ENCODE measurements at places on chromosomes 1 and 21.

- DNase-seq = no peak
Measured at GRCh38 chr1:82452096-82452495, 651.4 kb downstream of the ADGRL2 start.

GRCh38 chr1:115640384-115640783 is 1.4 kb upstream of the VANGL1 start:
- DNase-seq = no peak

GRCh38 chr1:156860628-156861423 is at the start of gene NTRK1:
Gene NTRK1, plus strand, starts transcription at chr1:156860865. Its CDS starts 70 bp downstream, at chr1:156860935.
- peak; percentile 66 for DNase-seq

- peak; percentile 49 for DNase-seq
Measured at GRCh38 chr1:17405898-17406759, 33.3 kb downstream of the RCC2 start.

DNA sequence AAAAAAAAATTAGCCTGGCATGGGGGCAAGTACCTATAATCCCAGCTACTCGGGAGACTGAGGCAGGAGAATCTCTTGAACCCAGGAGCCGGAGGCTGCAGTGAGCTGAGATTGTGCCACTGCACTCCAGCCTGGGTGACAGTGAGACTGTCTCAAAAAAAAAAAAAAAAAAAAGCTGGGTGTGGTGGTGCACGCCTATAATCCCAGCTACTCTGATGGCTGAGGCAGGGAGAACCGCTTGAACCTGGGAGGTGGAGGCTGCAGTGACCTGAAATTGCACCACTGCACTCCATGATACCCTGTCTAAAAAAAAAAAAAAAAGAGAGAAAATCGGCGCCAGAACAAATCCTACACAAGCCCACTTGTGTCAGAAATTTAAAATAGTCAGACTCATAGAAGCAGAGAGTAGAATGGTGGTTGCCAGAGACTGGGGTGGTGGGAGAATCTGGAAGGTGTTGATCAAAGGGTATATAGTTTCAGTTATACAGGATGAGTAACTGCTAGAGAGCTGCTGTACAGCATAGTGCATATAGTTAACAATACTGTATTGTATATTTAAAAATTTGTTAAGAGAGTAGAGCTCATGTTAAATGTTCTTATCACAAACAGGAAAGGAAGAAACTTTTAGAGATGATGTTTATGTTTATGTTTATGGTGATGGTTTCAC is 9.6 kb downstream of the DIP2A start:
- no peak for DNase-seq

DNA sequence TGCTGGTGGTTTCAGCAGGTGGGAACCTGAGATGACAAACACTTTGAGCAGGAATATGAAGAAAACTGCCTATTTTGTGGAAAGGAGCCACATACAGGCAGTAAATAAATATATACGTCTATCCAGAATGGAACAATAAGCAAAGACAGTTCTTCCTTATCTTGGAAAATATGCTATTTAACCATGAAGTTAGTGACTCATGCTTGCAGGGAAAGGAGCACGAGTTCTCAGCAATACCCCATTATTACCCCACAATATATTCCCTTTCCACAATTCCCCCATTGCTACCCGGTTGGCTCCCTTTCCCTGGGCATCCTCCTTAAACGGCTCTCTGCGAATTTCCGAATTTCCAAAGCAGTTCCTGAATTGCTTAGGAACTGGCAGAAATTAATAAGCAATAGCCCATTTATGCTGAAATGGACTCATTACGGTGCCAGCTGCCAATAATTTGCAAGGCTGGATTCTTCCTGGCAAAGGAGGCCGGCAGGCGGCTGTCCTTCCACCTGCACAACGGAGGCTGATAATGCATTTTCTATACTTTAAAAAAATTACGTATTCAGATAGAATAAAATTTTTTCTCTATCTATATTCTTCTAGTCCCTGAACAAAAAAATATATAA is 65.4 kb downstream of the TIAM1 start:
- no peak for DNase-seq

- no peak for DNase-seq
Measured at GRCh38 chr1:64403331-64403730, 66.6 kb upstream of the CACHD1 start.

DNA sequence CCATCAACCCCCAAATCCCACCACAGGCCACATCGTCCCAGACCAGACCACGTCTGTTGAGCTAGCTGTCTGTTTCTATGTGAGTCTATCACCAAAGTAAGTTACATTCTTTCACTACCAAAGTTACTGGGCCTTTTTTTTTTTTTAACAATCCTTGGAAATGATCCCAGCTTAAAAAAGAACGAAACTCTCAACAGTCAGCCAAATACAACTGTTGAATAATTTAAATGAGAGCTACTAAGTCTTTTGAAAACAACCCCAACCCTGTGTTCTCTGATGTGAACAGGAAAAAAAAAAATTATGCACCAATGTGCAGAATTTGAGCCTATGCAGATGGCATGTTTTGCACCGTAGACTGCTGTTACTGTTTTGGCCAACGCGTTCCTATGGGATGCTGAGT is 134.0 kb upstream of the ETS2 start:
- DNase-seq = no peak

GRCh38 chr1:93958726-93959100 is 49.5 kb upstream of the GCLM start:
- DNase-seq = no peak

GRCh38 chr1:205943245-205943644 is at the start of gene SLC26A9:
Gene SLC26A9, minus strand, starts transcription at chr1:205943456. Its CDS starts 7,636 bp downstream, at chr1:205935820.
- DNase-seq = no peak

DNA sequence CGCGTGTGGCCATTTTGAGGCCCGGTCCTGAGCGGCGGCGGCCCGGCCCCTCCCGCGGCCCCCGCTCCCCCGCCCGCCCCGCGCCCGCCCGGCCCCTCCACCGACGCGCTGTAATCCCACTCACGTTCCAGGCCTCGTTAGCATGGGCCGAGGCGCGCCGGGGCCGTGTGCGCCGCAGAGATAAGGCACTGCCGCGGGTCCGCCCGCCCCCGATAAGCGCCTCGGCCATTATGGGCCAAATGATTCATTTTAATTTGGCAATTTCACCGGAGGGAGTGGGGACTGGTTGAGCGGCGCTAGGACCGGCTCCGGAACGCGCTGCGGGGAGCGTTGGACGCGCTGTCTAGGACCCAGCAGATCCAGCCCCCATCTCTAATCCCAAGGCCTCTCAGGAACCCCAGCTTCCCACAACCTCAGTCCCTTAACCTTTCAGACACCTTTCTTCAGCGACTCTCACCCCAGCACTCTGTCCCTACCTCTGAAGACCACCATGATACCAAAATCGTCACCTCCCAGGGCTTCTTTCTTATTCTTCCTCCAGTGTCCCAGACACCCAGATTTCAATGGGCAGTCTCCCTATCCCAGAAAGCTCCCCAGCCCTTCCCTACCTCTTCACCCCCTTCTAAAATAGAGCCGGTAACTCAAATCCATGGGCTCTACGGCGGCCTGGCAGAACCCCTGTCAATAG is at the start of gene TAL1:
TSS of gene TAL1 (minus strand) at position 39 of the 688 bp plus-strand sequence. CDS start 6,337 bp downstream, outside the sequence.
- DNase-seq = no peak

DNA sequence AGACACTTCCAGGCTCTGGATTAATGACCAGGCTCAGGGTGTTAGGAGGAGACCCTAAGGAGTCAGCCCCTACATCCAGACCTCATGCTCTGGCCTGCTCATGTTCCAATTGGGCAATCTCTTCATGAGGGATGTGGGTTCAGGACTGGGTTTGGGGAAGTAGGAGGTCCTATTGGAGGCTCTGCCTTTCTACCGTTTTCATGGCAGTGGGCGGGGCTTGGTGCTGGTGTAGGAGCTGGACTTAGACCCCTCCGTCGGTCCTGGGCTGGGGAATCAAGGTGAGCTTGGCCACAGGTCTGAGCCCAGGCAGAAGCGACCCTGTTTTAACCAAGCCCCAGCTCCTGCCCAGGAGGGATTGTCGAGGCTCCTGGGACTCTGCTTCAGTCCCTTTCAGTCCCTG is 123.4 kb downstream of the PRDM16 start:
- no peak for DNase-seq

DNA sequence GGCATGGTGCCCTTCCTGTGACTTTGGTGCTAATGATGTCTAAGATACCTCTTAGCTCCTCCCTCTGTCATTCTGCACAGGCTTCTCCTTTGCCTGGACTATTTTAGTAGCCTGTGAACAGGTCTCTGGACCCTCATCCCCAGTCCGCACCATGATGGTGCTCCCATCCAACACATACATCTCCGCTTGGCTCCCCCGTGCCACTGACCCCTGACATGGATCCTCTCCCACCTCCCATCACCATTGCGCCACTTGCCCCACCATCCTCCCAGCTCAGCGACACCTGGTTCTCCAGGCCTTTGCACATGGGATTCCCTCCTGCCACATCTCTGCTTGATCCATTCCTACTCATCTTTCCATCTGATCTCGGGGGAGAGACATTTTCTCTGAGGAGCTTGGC is 33.9 kb downstream of the RUNX3 start:
- no peak for DNase-seq

DNA sequence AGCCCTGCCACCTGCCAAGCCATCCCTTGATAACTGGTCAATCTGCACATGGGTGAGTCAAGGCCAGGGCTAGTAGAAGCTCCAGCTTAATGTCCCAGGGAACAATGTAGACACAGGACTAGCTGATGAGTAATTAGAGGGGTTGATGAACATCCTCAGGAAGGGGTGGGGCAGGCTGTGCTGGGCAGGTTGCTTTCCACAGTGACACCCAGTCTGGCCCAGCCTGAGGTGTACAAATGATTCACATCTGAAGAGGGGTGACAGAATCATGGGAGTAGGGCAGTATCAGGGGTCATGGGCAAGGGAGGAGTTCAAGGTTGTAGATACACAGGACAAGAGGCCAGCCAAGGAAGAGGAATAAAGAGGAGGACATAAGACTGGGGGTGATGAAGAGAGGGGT is 4.3 kb downstream of the LPAR3 start:
- DNase-seq = peak; percentile 24

DNA sequence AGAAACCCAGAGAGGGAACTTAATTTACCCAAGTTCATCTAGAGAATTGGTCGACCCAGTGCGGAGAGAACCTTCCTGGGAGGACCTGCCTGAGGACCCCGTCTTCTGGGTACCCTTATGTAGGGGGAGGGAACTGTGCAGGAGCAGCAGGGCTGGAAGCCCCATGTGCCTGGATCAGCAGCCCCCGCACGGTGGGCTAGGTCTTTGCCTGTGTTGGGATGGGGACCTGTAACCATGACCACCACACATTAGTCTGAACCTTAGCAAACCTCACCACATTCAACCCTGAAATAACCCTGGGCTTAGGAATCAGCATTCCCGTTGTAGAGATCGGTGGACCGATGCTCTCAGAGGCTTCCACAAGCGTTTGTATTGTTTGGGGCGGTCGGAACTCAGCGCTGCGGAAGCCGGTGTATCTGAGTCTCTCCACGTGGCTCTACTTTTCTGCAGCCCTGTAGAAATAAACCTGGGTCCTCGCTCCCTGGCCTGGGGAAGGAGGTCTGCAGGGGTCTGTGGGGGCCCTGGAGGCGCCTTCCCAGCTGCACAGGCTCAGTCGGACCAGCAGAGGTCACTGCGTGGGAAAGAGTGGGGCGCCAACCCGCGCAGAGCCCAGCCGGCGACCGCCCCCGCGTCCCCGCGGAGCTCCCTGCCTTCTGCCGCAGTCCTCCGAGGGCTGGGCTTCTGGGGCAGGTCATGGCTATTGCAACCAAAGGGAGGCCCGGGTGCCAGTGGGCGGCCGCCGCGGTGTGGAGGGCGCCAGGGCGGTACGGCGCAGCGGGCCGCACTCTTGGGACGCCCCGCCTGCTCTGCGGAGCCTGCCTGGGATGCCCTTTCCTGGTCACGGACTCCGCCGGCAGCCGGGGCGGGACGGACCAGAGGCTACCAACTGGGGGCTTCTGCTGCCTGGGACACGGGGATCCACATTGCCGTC is 36.2 kb upstream of the KCNA10 start:
- DNase-seq = peak; percentile 68

DNA sequence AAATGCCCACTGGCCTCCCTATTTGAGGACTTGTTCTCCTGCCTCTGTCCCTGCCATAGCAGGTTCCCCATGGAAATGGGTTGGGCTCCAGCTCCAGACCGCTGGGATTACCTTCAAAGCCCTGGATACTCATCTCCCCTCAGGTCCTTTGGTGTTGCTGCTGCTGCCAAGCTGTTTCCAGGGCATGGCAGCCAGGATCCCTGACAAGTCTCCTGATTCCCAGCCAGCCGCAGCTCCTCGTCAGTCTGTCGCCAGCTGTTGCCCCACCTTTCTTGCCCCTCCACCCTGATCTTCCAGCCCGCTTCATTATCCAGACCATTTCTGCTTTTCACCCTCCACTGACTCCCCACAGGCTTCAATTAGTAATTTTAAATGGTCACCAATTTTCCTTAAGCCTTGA is 68.3 kb upstream of the KCND3 start:
- DNase-seq = no peak

DNA sequence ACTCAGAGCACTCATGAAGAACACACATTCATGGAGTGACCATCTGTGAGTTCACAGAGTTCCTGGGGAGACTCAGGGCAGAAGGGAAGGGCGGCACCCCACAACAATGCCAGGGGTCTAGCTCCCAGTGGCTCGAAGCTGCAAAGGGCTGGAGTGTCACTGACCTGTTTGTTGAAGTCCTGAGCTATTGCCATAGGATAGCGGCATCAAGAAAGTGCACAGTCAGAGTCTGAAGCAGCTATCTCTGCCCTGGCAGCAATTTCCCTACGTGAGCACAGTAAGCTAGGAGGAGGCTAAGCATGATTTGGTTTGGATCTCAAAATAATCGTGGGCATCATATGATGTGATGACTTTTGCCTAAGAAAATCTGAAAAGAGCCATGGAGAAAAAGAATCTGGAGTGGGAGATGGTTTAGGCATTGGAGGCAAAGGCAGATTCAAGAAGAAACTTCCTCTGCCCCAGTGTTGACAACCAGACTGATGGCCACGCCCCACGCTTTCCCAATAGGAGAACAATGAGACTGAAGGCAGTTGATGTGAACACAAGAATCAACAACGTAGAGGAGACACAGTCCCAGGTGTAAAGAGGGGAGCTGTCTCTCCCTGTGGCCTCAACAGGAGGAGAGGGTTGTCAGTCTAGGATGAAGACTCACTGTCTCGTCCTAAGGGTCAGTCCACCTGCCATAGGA is 100.0 kb upstream of the SLC25A33 start:
- DNase-seq = no peak

DNA sequence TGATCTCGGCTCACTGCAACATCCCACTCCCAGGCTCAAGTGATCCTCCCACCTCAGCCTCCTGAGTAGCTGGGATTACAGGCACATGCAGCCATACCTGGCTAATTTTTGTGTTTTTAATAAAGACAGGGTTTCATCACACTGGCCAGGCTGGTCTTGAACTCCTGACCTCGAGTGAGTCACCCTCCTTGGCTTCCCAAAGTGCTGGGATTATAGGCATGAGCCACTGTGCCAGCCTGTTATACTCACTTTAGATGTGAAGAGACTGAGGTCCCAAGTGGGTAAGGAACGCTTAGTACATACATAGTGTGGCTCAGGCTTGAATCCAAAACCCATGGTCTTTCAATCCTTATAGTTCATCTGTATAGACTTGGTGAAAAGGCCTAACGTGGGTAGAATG is 63.7 kb upstream of the EPS8L3 start:
- no peak for DNase-seq

DNA sequence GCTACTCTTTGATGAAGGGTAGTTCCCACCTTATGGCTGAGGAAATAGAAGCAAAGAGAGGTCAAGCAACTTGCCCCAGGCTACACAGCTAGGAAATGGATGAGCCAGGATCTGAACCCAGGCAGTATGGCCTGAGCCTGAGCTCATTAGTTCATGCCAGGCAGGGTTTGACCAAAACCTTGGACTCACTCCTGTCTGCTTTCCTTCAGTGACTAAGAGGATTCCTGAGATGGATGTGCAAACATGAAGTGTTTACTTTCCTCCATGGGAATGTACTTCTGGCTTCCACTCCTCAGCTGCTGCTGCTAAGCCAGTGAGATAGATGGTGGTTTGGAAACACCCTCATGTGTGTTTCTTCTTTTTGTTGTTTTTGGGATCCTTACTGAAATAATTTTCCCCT is 35.1 kb upstream of the ERRFI1 start:
- DNase-seq = no peak

- DNase-seq = no peak
Measured at GRCh38 chr21:16402752-16403151, 673.0 kb downstream of the USP25 start.
